ENCODE measurements at places on chromosomes 11 and 22.

DNA sequence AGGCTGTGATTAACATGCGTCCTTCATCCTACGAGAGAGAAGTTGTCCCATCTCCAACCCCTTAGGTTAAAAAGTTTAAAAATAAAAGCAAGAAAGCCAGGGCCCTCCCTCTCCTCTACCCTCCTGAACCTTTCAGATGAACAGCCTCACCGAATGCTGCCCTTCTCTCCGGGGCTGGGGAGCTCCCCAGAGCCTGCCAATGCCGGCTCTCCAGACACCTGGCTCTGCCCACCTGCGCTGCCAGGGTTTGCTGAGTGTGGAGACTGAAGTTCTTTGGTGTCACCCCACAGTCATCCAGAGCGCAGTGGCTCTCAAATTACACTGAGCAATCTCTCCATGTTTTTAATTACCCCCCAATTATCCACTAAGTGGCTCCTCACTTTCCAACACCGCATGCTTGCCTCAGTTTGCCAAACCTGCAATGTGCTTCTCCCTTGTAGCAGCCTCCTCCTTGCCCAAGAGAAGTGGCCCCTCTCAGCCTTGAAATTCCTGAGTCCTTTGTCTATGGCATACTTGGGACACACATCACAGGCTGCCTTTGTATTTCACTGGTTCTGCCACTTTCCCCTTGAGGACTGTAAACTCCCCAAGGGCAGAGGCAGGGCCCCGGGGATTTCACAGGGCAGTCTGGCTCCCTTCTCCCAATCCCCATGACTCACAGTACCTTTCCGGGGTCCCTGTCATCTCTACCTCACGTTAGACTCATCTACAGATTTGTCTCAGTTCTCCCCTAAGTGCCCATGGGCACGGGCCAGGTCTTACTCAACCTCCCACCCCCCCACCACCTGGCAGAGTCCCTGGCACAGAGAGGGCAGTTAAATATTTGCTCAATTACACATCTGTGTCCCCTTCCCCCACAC lies 2.0 kb downstream of the MYH9 start:
- peak; percentile 82 for DNase-seq

DNA sequence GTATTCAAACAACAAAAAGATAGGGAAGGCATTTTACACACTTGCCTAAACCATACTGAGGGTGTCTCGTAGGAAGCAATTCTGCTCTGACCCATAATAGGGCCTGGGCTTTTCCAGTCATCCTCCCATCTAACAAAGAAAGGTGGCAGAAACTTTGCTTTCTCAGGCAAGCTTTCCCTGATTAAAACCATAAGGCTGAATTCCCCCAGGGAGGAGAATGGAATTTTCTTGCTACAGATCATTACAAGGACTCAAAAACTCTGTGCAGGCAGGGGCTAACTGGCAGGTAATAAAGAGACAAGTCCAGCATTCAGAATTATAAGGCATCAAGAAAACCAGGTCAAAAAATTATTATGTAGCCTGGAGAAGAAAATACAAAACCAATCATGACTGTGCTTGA lies 90.4 kb downstream of the RBFOX2 start:
- DNase-seq, result no peak

GRCh38 chr22:26544489-26544888 lies 32.2 kb upstream of the TFIP11 start:
- no peak for DNase-seq

GRCh38 chr11:28447226-28447625 lies 339.0 kb downstream of the METTL15 start:
- no peak for DNase-seq

- DNase-seq, result no peak
These were observed 1.9 kb downstream of the SMTNL1 start for GRCh38 chr11:57539342-57539741.

Measured in MM.1S (cell line).